A549 treated with DMSO at 1 μM for 4 hours (cell line): ENCODE measurements at places on chromosomes 11 and 22. TPM values are rescaled to one million over a fixed set of nuclear protein-coding genes. Genes with fewer than 3 reads are reported as not detected.

TRIM29 gene
- 5.0 to 6.7 TPM (median 5.6 TPM) in 5 replicates for total RNA-seq

OTOG gene
- not detected in 5 replicates for total RNA-seq

SERPING1 gene
- total RNA-seq, result 0.29 to 0.55 TPM (median 0.46 TPM) in 5 replicates

PKP3 gene
- 31.8 to 41.0 TPM (median 36.8 TPM) in 5 replicates for total RNA-seq

NTM gene
- total RNA-seq, result not detected in 5 replicates

SLN gene
- 0.45 to 1.9 TPM (median 0.70 TPM) in 5 replicates for total RNA-seq

P2RX3 gene
- total RNA-seq, result 0.09 to 0.40 TPM (median 0.21 TPM) in 5 replicates

TMEM191C gene
- total RNA-seq, result 0.79 to 1.3 TPM (median 1.0 TPM) in 5 replicates

DLAT gene
- total RNA-seq, result 26.7 to 32.3 TPM (median 31.4 TPM) in 5 replicates

LINC01488 gene
- total RNA-seq, result 0.07 to 0.10 TPM in 2 of 5 replicates, not detected in the others

LRRC55 gene
- 0.02 TPM in 1 of 5 replicates, not detected in the others for total RNA-seq

DEUP1 gene
- total RNA-seq, result not detected in 5 replicates

IL10RA gene
- total RNA-seq, result 0.07 to 0.34 TPM (median 0.18 TPM) in 4 of 5 replicates, not detected in the other
